ENCODE measurements at places on chromosomes 16 and 17. TPM values are rescaled to one million over a fixed set of nuclear protein-coding genes. Genes with fewer than 3 reads are reported as not detected.

GUCY2D gene
- total RNA-seq, result under 0.01 TPM

TMEM94 gene
- total RNA-seq, result 38.3 TPM

KRTAP9-8 gene
- not detected for total RNA-seq

CRYBA1 gene
- total RNA-seq, result not detected

PLEKHM1 gene
- total RNA-seq, result 21.0 TPM

PPM1E gene
- total RNA-seq, result 0.55 TPM

SECTM1 gene
- total RNA-seq, result 3.9 TPM

ERCC4 gene
- 12.2 TPM for total RNA-seq

C17orf78 gene
- not detected for total RNA-seq

SGCA gene
- total RNA-seq, result 1.9 TPM

HYDIN gene
- total RNA-seq, result 1.00 TPM

KRT24 gene
- not detected for total RNA-seq

HBM gene
- total RNA-seq, result not detected

CHD3 gene
- 135 TPM for total RNA-seq

WIPF2 gene
- 6.4 TPM for total RNA-seq

TLCD3B gene
- total RNA-seq, result 0.22 TPM

CNTNAP1 gene
- total RNA-seq, result 52.4 TPM

CLDN9 gene
- total RNA-seq, result not detected

HSPB9 gene
- total RNA-seq, result not detected

KRT16 gene
- 0.12 TPM for total RNA-seq

ATP1B2 gene
- total RNA-seq, result not detected

TLCD2 gene
- 2.3 TPM for total RNA-seq

MAP3K3 gene
- total RNA-seq, result 36.3 TPM

ZNF624 gene
- 7.2 TPM for total RNA-seq

TBC1D3E gene
- total RNA-seq, result not detected

MT1F gene
- total RNA-seq, result 0.22 TPM

DNAJA3 gene
- total RNA-seq, result 73.8 TPM

LPO gene
- total RNA-seq, result not detected

GFAP gene
- 0.12 TPM for total RNA-seq

CDT1 gene
- 6.1 TPM for total RNA-seq

HAS3 gene
- 0.25 TPM for total RNA-seq

TMEM92 gene
- total RNA-seq, result not detected

CLDN7 gene
- total RNA-seq, result 4.5 TPM

METTL9 gene
- 248 TPM for total RNA-seq

FBXW10 gene
- total RNA-seq, result 0.12 TPM

CCL5 gene
- total RNA-seq, result not detected

DYNLRB2 gene
- not detected for total RNA-seq

TPSG1 gene
- not detected for total RNA-seq

PLLP gene
- 0.12 TPM for total RNA-seq

CES5A gene
- total RNA-seq, result not detected

KCNH4 gene
- total RNA-seq, result not detected

Data from uterine smooth muscle cell (primary cell).